ENCODE measurements at places on chromosomes 3 and 15.
A peak's percentile ranks its signal among the peaks of the same experiment; 100 is the strongest.

- no peak for DNase-seq
Measured at GRCh38 chr3:107142786-107143575, 234.3 kb upstream of the CCDC54 start.

DNA sequence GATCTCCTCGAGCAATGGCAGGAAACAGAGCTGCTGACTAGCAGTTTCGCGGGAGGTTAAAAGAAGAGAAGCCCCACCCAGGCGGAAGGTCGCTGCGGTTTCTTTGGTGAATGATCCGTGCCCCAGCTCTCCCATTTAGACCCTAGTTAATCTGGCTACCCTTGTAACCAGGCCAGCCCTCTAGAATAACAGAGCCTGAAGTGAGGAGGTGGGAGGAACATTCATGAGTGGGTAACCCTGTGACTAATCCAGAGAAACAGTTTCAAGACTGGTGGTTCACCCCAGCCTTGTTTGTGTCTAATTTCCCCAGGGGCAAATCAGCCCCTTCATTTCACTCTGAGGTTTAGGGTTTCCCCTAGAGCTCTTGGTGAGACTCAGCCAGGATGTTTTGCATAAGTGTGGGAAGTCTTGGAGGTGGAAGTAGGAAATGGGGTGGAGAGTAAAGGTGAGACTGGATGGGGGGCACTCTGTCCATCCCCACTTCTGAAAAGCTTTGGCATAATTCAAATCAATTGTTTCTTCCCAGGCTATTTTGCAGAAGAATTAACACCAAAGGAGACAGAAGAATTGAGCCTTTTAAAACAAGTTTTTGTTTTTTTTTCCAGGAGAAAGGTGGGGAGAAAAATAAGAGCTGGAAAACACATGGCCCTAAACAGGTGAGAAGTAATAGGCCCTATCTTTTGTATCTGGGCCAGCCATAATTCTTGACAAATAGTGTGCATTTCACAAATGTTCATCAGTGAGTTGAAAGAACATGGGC, 303.1 kb downstream of the RPLP1 start:
- DNase-seq: peak; percentile 63

- no peak for DNase-seq
Measured at GRCh38 chr15:83110381-83110780, 2.9 kb downstream of the TM6SF1 start.

GRCh38 chr3:174206607-174207192, 652.4 kb upstream of the NAALADL2 start:
- DNase-seq: no peak

GRCh38 chr3:121981473-121981872, 40.6 kb downstream of the ILDR1 start:
- no peak for DNase-seq

DNA sequence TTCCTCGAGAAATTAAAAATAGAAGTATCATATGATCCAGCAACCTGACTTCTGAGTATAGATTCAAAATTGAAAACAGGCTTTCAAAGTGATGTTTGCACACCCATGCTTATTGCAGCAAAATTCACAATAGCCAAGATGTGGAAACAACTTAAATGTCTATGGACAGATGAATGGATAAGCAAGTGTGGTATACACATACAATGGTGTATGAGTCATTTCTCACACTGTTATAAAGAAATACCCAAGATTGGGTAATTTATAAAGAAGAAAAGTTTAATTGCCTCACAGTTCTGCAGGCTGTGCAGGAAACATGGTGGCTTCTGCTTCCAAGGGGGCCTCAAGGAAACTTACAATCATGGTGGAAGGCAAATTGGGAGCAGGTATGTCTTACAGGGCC, 100.8 kb downstream of the KLF13 start:
- no peak for DNase-seq

DNA sequence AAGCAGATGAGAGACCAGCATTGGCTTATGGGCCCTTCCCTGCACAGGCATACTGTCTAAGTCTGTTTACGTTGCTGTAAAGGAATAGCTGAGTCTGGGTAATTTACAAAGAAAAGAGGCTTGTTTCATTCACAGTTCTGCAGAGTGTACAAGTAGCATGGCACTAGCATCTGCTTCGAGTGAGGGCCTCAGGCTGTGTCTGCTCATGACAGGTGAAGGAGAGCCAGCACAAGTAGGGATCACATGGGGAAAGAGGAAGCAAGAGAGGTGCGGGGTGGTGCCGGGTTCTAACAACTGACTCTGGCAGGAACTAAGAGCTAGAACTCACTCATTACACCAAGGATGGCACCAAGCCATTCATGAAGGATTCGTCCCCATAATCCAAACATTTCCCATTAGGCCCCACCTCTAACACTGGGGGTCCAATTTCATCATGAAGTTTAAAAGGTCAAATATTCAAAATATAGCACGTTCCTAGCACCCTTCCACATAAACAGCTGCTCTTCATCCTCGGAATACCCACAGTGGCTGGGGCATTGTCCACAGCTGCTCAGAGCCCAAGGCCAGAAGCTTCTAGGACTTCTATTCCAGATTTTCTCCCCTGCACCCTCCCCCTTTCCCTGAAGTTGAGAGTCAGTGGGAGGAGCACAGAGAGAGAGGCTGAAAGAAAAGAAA, 5.6 kb downstream of the RTP3 start:
- DNase-seq: no peak

- no peak for DNase-seq
Measured at GRCh38 chr3:190070622-190071347, 49.9 kb downstream of the P3H2 start.
